ENCODE measurements at places on chromosomes 5 and 9. TPM values are rescaled to one million over a fixed set of nuclear protein-coding genes. Genes with fewer than 3 reads are reported as not detected.

The ADAMTS2 gene
- total RNA-seq = not detected

GRCh38 chr5:60366489-60366888 is 333.5 kb downstream of the DEPDC1B start:
- DNase-seq = no peak

DNA sequence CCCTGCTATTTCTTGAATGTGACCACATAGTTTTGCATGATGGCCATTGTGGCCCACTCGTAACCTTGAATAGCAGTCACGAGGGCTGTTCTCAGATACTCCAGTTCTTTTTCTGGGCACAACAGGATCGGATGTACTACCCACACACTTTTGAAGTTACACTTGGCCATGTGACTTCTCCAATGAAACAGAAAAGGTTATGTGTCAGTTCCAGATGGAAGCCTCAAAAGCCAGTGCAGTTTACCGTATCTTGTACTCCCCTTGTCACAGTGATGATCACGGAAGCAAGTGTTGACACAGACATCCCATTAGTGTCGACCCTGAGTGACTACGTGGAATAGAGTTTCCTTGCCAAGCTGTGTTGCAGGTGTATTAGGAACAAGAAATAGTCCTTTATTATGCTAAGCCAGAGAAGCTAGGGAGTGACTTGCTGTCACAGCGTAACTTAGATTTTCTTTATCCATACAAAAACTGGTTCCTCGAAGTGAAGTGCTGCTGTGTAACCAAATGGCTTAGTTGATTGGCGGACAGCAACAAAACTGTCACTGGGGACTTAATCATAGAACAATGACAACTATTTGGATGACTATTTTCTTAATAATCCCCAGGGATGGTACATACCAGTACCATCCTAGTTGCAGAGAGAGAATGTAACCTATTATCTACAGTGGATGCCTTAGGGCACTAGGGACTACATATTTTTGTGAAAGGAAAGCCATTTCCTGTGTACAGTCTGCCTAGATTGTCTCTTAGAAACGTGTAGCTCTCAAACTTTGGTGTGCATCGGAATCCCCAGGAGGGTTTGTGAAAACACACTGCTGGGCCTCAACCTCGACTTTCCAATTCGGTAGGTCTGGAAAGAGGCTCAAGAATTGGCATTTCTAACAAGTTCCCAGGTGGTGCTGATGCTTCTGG is 90.1 kb upstream of the DMRT1 start:
- DNase-seq = peak; percentile 19

- no peak for DNase-seq
Observed at GRCh38 chr9:35026671-35027070, 37.1 kb downstream of the DNAJB5 start.

DNA sequence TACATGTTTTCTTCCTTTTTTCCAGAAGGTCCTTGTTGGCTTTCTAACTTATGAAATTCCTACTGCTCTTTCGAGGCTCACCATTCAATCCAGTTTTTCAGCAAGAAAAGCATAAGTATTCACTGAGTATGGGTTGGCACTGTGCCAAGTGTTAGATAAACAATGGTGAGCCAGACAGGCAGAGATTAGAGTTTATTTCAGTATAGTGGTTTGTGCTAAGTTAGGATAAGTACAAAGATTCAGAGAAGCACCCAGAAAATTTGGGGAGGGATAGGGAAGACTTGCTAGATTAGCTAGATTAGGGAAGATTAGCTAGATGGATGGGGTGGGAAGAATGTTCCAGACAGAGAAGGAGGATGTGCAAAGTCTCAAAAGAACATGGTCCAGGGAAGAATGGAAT is 122.9 kb downstream of the OXCT1 start:
- no peak for DNase-seq

DNA sequence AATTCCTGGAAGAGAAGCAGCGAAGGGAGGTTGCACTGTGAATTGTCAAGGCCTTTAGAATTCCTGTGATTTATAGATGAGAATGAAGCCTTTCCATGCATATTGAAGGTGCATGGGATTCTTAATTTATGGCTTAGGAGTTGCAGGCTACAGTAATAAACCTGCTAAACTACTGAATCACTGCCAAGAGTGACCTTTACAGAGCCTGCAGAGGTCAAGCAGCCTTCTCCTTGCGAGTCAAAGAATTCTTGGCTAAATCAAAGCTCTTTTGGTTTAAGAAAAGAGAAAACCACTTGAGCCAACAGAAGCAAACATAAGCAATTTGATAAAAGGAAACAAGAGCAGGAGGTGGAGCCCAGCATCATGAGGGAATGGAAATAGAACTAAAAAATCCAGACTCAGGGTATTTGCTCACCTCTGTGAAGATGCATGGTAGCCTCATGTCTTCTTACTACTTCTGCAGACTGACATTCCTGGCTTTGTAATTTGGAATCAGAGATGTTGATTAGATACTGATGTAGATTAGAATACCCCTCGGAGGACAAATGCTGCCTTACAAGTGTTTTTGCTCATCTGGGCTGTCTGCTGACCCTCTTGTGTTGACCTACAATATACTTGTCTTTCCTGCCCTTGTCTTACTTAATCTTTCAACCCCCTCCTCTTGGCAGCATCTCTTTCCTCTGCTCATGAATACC is 90.3 kb upstream of the IFNK start:
- DNase-seq = no peak

The FOXD4L4 gene
- total RNA-seq = 0.12 TPM

The PCDH12 gene
- 1.7 TPM for total RNA-seq

DNA sequence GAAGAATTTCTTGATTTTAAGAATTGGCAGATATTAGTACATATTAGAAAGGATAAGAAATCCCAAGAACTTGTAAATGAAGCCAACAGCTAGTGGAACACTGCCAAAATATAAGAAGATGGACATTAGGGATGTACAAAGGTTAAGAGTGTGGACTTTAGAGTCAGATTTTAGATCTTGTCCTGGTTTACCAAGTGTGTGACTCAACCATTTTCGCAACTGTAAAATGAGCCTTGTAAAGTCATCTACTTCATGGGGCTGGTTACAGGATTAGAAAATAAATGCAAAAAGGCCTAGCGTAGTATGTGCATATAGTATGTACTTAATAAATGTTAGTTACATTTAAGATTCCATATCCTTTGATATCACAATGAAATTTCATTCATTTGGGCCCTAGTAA is 260.0 kb downstream of the RAB3C start:
- DNase-seq = no peak

DNA sequence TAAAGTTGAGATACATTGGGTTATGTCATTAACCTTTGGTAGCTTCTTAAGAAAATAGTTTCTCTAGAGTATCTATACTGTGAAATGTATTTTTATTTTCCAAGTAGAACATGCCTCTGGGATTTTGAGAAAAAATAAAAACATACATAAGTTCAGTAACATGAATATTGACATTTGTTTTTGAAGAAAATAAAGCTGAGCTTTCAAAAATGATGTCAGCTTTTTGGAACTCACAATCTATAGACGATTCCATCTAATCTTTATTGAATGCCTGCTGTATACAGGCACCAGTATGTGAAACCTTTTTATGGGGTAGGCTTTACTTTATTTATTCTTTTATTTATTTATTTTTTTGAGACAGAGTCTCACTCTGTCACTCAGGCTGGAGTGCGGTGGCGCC is 175.9 kb upstream of the NFIL3 start:
- DNase-seq = no peak

DNA sequence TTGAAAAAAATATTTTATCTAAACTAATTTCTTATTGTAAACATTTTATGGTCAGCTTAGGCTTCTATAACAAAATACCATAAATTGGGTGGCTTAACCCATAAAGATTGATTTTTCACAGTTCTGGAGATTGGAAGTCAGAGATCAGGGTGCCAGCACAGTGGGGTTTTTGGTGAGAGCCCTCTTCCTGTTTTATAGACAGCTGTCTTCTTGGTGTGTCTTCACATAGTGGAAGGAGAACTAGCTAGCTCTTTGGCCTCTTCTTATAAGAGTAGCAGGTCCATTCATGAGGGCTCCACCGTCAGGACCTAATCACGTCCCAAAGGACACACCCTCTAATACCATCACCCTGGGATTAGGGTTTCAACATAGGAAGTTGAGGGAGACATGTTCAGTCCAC is 26.6 kb downstream of the OTULINL start:
- no peak for DNase-seq

- DNase-seq = peak; percentile 27
Observed at GRCh38 chr5:109857405-109858031, 167.8 kb downstream of the MAN2A1 start.

GRCh38 chr5:150613991-150614660 is 26.3 kb upstream of the SYNPO start:
- no peak for DNase-seq

DNA sequence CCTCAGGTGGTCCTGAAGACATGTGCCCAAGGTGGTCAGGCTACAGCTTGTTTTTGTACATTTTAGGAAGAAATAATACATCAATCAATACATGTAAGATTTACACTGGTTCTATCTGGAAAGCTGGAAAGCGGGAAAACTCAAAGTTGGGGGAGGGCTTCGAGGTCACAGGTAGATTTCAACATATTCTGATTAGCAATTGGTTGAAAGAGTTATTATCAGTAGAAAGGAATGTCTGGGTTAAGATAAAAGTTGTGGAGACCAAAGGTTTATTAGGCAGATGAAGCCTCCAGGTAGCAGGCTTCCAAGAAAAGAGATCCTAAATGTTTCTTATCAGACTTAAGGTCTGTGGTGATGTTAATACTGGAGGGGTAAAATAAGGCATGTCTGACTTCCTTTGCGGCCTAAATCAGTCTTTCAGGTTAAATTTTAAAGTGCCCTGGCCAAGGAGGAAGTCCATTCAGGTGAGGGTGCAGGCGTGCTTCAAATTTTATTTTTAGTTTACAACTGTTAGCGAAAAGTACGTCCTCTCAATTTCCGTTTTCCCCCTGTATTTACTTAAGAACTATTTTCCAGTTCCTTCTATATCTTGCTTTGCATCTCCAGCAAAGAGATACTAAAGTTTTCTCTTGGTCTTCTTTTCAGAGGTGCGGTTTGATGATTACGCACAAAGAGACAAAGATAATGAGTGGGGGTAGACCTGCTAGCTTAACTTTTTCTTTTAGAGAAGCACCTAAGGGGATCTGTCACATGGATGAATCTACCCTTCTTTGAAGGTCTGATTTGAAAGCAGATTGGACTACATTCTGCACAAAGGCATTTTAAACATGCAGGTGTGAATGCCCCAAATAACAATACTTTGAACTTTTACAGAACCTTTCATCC is 578.6 kb downstream of the RAB3C start:
- DNase-seq = no peak

DNA sequence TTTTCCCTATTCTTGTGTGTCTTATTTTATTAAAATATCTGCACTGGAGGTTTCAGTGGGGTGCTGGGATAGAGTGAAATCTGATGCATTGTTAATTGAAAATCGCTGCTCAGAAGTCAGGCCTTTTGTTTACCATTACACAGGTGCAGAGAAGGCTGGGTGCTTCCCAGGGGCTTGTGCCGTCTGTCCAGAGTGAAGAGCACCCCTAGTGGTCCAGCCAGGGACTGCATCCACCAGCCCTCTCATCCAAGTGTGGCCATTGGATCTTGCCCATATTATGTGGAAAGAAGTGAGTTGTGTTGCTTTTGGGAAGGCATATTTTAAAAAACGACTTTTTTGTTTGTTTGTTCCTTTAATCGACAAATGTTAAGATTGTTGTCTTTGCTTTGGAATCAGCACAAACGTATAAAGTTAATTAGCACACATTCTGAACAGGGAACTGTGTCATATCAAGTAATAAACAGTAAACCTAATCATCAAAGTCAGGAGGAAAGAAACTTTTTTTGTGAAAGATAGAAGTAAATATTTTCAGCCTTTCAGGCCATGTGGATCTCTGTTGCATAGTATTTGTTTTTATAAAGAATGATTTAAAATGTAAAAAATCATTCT is 315.6 kb downstream of the MTRR start:
- peak; percentile 54 for DNase-seq

GRCh38 chr5:66850354-66851075 is 254.3 kb downstream of the MAST4 start:
- no peak for DNase-seq

DNA sequence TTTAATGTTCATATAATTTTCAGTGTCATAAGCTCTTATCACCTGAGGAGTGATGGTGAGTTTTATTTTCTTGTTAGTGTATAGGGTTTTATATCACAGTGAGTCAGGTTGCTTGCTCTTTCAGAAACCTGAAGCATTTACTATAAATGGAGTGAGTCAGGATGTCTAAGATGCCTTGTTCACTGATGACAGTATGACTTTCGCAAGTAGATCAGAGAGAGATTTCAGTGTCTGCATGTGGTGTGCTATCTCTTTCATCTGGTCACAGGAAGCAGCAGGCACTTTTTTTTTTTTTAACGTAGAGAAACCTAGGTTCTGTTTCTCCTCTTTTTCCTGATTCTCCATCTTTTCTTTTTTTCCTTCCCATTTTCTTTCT is 237.1 kb downstream of the DMRTA1 start:
- no peak for DNase-seq

GRCh38 chr5:122874179-122874875 is 28.9 kb downstream of the SNX24 start:
- no peak for DNase-seq

- DNase-seq = no peak
Observed at GRCh38 chr5:76069061-76069735, 14.0 kb upstream of the SV2C start.

DNA sequence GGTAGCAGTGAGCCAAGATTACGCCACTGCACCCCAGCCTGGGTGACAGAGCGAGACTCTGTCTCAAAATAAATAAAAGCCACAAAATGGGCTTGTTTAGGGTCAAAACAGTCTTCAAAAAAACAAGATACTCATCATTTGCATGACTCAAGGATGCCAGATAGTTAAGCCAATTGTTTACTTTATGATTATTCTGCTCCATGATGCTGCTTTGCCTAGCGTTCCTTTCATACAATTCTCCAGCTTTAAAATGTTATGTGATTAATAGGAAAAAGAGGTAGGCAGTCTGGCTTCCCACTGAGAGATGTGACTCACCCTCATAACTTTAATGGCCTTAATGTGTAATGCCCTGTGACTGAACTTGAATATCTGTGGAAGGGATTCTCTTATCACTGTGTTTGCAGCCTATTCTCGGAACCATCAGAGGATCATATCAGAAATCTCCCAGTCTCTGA is 364.6 kb upstream of the TRPC7 start:
- DNase-seq = no peak

DNA sequence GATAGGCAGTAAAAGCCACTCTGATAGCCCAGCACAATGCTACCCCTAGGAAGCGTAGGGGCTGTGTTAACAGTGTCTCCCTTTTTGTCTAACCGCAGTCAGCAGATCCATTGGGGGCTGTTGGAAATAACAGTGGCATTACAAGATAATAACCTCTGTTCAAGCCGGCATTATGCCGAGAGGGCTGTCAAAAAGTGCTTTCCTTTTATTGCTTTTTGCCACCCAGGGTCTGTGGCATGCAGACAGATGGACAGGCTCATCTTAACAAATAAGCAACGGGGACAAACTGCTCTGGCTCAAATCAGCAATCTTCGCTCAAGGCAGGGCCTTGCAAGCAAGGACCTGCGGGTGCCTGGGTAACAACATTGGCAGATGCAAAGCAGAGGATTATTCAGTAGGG is 123.3 kb downstream of the TLR4 start:
- DNase-seq = no peak

GRCh38 chr9:463455-464171 is 248.9 kb downstream of the DOCK8 start:
- no peak for DNase-seq

All from activated CD4-positive, alpha-beta memory T cell treated with anti-CD3 and anti-CD28 coated beads for 36 hours (primary cell).